ENCODE measurements at places on chromosomes 5 and 9.

GRCh38 chr9:127595611-127596010 is 16.5 kb upstream of the STXBP1 start:
- DNase-seq, result no peak

DNA sequence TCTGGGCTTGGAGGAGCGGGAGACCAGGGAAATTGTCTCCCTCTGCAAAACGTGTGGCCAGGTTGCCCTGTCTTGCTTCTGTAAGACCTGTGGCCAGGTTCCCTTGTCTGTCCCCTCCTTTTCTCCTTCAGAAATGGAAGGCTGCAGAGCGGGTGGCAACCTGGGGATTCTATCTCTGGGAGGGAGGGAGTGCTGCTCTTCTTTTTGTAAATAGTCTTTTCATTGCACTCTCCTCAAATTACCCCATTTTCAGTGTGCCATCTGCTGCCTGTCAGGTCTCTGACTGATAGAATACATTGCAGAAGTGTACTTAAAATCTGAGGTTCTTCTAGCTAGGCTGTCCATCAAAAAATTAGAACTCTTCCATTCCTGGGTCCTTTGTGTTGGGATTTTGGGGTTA is 126.0 kb downstream of the GABRB2 start:
- DNase-seq, result no peak

GRCh38 chr5:143564417-143564816 is 160.9 kb upstream of the NR3C1 start:
- DNase-seq, result no peak

DNA sequence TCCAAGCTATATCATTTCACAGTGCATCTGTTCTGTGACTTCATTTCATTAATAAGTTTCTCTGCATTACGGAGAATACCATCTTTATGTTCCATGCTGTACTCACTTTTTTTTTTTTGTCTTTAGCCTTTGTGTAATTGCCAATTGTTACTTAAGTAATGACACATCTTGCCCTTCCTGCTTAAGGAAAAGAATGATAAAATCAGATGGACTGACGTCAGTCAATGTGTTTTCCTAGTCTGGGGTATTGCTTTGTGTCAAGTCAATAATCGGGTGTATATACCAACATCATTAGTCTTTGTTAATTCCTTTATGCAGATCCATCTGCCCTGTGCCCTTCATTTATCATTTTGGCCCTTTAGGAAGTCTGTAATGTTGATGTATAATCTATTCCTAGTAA is 133.5 kb downstream of the CD180 start:
- no peak for DNase-seq

DNA sequence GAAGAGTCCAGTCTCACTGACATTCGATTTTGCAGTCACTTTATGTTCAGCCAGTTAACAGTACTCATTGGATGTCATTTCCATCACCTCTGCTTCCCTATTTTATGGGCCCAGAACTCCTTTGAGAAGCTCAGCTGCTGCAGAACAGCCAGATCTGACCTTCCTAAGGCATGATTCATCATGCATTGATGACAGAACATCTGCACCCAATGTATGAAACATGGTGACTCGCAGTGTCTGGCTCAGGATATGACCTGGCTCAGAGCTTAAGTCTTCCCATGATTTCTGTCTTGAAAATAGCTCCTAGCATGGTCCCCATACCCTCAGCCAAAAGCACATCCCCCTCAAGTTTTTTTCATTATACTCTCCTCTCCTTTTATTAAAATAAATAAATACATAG is 92.6 kb upstream of the TRIM32 start:
- DNase-seq, result no peak

DNA sequence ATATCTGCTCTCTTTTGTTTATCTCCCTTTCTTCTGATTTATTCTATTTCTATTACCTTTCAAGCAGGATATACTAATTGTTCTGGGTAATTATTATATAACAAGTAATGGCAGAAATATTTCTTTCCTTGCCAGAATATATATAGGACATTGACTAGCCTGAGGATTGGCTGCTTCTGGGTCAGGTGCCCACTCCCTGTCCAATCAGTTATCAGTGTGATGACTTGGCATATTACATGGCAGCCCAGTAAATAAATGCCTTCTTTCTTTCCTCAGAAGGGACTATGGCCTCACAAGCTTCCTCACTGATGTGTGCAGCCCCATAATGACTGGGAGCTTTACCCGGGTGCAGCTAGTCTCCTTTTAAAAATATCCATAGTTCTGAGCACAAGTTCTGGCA is 301.1 kb downstream of the EFNA5 start:
- no peak for DNase-seq

- DNase-seq, result no peak
These were observed 260.3 kb upstream of the IRX1 start for GRCh38 chr5:3335301-3335700.

DNA sequence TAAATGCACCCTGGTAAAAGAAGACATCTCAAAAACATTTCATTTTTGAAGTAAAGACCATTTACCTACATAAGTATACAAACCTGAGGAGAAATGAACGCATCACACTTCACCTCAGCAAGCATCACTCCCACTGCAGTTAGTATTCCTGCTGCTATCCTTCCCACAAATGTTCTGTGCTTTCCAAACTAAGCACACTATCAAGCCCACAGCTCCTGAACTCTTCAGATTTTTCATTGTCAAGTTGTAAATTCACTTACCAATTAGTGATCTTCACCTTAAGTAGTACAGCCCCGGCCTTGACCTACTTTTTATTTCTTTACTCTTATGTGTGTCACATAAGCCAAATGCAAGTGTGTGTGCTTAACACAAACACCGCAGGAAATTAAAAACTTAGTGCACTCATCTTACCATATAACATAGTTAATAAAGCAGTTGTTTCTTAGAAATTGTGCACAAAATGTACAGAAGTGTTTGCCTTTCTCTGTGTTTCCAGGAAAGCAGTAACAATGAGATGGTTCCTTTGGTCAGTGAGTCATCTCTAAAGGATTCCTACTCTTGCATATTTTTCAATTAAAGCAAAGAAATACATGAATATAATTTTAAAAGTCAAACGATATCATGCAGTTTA is 169.4 kb downstream of the APBA1 start:
- no peak for DNase-seq

- DNase-seq, result no peak
These were observed 111.0 kb downstream of the CD180 start for GRCh38 chr5:67085616-67086015.

DNA sequence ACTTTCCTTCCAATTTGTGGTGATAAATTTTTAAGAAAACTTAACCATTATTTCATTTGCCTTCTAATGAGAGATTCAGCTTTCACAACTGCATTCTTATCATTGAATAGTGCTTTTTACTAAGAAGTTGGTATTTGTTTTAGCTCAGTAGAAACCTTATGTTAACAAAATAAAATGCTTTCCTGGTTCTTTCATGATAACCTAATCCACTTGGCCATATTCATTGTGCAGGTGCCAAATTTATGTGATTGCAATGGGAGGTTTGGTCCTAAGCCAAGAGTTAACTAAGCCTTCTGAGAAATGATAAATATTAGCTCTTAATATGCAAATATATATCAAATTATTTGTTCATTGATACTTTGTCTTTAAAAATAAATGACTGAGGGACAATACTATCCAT is 141.1 kb upstream of the TLE4 start:
- no peak for DNase-seq

- DNase-seq, result no peak
These were observed 109.8 kb upstream of the DAP start for GRCh38 chr5:10870791-10871190.

DNA sequence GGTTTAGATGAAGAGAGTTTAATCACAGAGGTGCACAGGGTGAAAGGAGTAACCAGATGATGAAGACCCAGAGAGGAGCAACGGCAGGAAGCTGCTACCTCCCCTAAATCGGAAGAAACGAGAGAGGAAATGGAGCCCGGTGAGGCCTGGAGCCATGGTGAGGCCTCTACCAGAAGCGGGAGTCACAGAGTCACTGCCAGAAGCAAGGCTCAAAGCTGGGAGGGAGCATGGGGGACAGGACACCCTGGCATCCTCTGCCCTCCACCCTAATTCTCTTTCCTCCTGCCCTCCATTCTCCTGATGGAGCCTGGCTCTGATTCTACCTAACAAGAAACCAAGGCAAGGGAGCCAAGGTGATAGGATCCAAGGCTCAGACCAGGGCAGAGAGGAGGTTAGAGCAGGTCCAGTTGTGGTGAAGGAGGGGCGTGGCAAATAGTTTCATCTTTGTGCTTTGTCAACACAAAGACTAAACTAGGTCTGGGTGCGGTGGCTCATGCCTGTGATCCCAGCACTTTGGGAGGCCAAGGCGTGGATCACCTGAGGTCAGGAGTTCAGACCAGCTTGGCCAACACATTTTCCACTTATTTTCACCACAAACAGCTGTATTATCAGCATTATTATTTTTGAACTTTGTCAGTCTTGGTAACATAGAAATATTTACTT is 134.4 kb upstream of the RAI14 start:
- no peak for DNase-seq
